Activated naive CD8-positive, alpha-beta T cell treated with anti-CD3 and anti-CD28 coated beads for 36 hours (primary cell): ENCODE measurements at places on chromosomes 11 and 22. TPM values are rescaled to one million over a fixed set of nuclear protein-coding genes. Genes with fewer than 3 reads are reported as not detected.

DNA sequence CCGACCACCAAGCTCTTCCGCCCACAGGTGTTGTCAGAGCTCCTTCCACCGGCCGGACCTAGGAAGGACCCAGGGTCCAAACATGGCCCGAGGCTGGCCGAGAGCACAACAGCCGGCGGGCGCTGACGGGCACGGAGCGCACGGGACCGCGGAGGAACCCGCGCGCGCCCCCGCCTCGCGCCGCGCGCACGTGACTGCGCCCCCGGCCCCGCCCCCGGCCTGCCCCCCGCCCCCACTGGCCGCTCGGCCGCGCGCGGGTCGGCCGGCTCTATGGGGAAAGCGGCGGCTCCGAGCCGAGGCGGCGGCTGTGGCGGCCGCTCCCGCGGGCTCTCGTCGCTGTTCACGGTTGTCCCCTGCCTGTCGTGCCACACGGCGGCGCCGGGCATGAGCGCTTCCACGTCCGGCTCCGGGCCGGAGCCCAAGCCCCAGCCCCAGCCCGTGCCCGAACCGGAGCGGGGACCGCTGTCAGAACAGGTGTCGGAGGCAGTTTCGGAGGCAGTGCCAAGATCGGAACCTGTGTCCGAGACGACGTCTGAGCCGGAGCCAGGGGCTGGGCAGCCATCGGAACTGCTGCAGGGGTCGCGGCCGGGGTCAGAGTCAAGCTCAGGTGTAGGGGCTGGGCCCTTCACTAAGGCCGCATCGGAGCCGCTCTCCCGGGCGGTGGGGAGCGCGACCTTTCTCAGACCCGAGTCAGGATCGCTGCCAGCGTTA lies at the start of gene OSBP2:
Gene OSBP2 (plus strand): TSS at position 235 of the 711 bp plus-strand sequence. CDS start 36 bp downstream, at position 271.
- H3K36me3 ChIP-seq = no peaks in the 10 kb centered on the region
- DNase-seq = peak; percentile 32
- peaks cover 11% of the 10 kb centered on the region for H3K4me1 ChIP-seq
- peaks cover 11% of the 10 kb centered on the region for H3K27me3 ChIP-seq
- peak within 1 kb of the TSS; percentile 89 for H3K4me3 ChIP-seq

MICALL1 gene
- total RNA-seq = 14.2 TPM

- DNase-seq = peak; percentile 28
- peak overlapping the region; percentile 98 for H3K27ac ChIP-seq
- peak overlapping the region; percentile 99 for H3K4me3 ChIP-seq
- H3K27me3 ChIP-seq = no peaks in the 10 kb centered on the region
Measured at GRCh38 chr22:29765905-29766631, 739 bp downstream of the ZMAT5 start.

DNA sequence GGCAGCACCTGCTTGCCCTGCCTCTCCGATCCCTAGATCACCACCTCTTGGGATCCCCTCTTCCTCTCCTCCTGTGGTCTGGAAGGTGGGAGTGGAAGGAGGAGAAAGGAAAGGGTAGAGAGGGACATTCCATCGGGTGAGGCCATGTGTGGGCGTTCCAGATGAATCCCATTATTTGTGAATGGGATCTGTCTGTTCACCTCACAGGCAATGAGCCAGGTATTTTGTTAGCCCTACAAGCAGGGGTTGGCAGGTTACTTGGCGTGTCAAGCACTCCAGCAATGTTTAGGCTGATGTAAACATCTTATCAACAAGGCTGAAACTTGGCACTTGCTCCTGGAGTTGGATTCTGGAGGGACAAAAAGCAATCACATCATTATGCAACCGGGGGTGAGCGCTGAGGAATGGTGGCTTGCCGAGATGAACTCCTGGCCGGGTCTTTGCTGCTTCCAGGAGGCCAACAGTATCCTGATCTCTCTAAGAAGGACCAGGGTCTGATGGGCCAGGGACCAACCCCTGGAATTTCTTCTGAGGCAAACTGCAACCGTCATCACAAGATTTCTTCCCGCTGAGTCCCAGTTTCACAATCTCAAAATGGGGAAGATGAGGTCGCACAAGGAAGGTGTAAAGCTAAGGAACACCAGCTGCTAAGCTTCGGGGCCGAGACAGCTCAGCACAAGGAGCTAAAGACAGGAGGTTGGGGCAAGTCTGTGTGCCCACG lies 7.8 kb downstream of the ADAMTS8 start:
- DNase-seq = no peak
- H3K4me1 ChIP-seq = no peaks in the 10 kb centered on the region
- no peak overlapping the region for H3K27ac ChIP-seq
- H3K27me3 ChIP-seq = peaks cover 26% of the 10 kb centered on the region

OR4D5 gene
- not detected for total RNA-seq

DNA sequence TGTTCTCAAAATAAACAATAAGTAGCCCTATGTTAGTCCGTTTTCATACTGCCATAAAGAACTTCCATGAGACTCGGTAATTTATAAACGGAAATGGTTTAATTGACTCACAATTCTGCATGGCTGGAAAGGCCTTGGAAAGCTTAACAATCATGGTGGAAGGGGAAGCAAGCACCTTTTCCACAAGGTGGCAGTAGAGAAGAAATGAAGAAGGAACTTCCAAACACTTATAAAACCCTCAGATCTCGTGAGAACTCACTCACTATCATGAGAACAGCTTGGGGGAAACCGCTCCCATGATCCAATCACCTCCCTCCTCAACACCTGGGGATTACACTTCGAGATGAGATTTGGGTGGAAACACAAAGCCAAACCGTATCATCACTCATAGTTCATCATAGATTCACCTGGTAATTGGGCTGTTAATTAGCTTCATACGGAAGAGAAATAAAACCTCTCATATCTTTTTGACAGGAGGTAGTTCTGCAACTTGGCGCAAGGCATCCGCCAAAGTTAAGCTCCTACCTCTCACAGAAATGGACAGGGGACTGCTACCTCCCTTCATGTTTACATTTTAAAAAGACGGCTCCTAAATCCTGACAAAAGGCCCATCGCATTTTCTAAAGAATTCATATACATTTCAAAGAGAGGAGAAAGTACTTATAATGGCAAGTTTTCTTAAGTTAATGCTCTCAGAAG lies 49.0 kb downstream of the MUC15 start:
- H3K4me1 ChIP-seq = no peaks in the 10 kb centered on the region
- DNase-seq = no peak
- no peak overlapping the region for H3K4me3 ChIP-seq
- H3K27ac ChIP-seq = no peak overlapping the region

GRCh38 chr11:112513417-112513816 lies 252.8 kb upstream of the PLET1 start:
- no peak overlapping the region for H3K27ac ChIP-seq
- peaks cover 2% of the 10 kb centered on the region for H3K4me1 ChIP-seq
- H3K27me3 ChIP-seq = peaks cover 19% of the 10 kb centered on the region
- no peak for DNase-seq
- no peak overlapping the region for H3K4me3 ChIP-seq
- no peaks in the 10 kb centered on the region for H3K36me3 ChIP-seq

GRCh38 chr11:1655168-1656060 lies 25.8 kb downstream of the KRTAP5-5 start:
- no peak overlapping the region for H3K27ac ChIP-seq
- H3K36me3 ChIP-seq = no peaks in the 10 kb centered on the region
- H3K4me1 ChIP-seq = peaks cover 1% of the 10 kb centered on the region

DNA sequence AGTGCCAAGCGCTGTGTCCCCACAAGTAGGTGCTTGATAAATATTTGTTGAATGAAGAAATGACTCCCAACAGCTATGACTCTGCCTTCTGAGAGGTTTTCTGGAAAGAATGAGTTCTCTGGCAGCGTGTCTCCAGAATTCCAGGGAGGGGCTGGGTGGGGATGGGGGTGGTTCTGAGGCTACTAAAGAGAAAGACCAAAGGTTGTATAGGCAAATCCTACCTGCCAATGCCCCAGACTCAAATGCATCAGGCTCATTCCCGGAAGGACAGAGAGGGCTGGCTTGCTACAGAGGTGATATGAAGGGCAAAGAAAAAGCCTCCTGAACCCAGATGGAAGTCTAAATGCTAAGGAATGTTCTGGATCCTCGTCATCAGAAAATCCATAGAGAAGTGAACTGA lies 1.9 kb downstream of the DUSP18 start:
- H3K36me3 ChIP-seq = peaks cover 7% of the 10 kb centered on the region
- H3K27ac ChIP-seq = no peak overlapping the region
- peaks cover 6% of the 10 kb centered on the region for H3K27me3 ChIP-seq

OR8D4 gene
- not detected for total RNA-seq

- no peaks in the 10 kb centered on the region for H3K27me3 ChIP-seq
- H3K27ac ChIP-seq = no peak overlapping the region
- DNase-seq = no peak
- no peak overlapping the region for H3K4me3 ChIP-seq
- peaks cover 30% of the 10 kb centered on the region for H3K4me1 ChIP-seq
- peaks cover 2% of the 10 kb centered on the region for H3K36me3 ChIP-seq
Measured at GRCh38 chr11:27501100-27501499, 5.5 kb downstream of the LIN7C start.

- peaks cover 9% of the 10 kb centered on the region for H3K4me1 ChIP-seq
- DNase-seq = no peak
- H3K27ac ChIP-seq = no peak overlapping the region
- peaks cover 16% of the 10 kb centered on the region for H3K27me3 ChIP-seq
- H3K36me3 ChIP-seq = no peaks in the 10 kb centered on the region
Measured at GRCh38 chr11:8814923-8815240, 96.1 kb upstream of the AKIP1 start.

DNA sequence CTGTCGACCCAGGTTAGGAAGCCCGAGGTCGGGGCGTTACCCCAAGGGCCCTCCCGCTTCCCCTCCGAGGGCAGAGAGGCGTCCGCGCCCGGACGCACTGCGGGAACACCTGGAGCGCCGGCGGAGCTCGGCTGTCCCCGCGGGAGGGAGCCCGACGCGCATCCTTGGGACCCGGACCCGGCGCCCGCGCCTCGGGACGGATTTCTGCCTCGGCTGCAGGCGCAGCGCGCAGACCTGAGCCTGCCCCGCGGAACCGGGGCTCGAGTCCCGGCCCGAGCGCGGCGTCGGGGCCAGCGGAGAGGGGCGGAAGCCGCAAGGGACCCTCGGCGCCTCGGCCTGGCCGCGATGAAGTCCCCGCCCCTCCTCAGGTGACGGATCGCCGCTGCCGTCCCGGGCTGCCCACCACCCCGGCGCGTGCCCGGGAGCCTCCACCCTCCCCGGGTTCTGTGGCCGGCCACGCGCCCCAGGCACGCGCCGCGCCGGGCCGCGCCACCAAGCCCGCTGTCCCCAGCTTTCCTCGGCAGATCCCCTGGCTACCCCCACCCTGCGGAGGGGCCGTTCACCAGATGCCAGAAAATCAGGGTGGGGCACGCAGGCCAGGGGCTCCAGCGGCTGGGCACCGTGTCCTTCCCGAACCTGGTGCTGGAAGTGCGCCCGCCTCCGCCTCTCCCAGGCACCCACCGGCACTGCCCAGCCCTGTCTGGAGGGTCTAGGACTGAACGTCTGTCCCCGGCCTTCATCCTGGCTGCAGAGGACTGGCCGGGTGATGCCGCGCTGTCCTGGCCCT lies 410 bp downstream of the GLB1L3 start:
- H3K27ac ChIP-seq = peak overlapping the region; percentile 95
- no peak for DNase-seq
- H3K4me3 ChIP-seq = peak overlapping the region; percentile 87
- H3K27me3 ChIP-seq = peaks cover 9% of the 10 kb centered on the region

BTBD18 gene
- total RNA-seq = not detected

CSNK2A3 gene
- 3.4 TPM for total RNA-seq

GRCh38 chr11:57248780-57249383 lies 11.8 kb upstream of the APLNR start:
- H3K36me3 ChIP-seq = no peaks in the 10 kb centered on the region
- peaks cover 18% of the 10 kb centered on the region for H3K27me3 ChIP-seq
- no peak overlapping the region for H3K27ac ChIP-seq
- H3K4me1 ChIP-seq = no peaks in the 10 kb centered on the region
- peak; percentile 19 for DNase-seq

DNA sequence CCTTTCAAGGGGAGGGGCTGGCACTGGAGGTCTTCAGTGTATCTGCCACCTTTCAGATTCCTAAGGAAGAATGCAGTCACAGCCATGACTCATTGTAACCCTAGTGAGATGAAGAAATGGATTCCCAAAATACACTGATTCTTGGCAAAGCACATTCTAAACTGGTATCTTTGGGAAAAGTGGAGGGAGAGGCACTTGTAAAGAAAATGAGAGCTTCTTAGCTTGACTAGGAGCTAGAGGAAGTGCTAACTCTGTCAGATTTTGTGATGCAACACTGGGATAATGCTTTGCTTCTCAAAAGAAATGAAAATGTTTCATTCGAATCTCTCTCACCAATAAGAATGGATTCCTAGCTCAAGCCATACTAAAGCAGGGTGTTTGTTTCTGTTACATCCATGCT lies 14.3 kb downstream of the NRIP3 start:
- H3K36me3 ChIP-seq = no peaks in the 10 kb centered on the region
- no peaks in the 10 kb centered on the region for H3K4me1 ChIP-seq
- no peak overlapping the region for H3K27ac ChIP-seq
- H3K27me3 ChIP-seq = peaks cover 15% of the 10 kb centered on the region

NFAM1 gene
- total RNA-seq = 0.08 TPM

DNA sequence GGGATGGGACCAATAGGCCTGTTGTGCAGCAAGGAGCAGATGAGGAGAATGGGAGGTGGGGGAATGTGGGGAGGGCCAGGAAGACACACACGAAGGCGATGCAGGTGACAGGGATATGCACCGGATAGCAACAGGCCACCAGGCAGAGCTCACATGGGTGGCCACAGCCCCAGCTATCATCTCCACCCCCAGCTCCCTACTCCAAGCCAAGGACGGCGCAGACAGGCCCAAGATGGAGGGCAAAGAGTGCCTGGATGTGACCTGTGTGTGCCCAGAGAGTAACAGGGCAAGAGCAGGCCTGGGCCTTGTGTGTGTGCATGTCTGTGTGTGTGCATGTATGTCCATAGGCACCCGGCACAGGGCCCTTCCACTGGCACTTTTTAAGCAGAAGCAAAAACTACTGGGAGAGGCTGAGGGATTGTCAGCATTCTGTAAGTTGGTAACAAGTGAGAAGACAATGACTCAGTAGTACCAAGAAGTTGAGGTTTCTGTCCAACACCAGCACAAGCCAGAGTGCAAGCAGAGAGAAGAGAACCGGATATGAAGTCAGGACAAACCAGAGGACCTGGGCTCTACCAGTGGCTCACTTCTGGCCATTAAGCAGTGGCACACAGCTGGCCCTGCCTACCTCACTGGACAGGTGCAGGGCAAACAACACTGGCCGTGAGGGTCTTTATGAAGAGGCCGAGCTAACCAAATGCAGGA lies 36.4 kb downstream of the NRXN2 start:
- no peak overlapping the region for H3K4me3 ChIP-seq
- no peak overlapping the region for H3K27ac ChIP-seq
- H3K4me1 ChIP-seq = peaks cover 6% of the 10 kb centered on the region
- H3K36me3 ChIP-seq = no peaks in the 10 kb centered on the region
- no peak for DNase-seq

KRTAP5-2 gene
- not detected for total RNA-seq

LUZP2 gene
- not detected for total RNA-seq
